ENCODE measurements at places on chromosomes 5 and 9.
A peak's percentile ranks its signal among the peaks of the same experiment; 100 is the strongest.

DNA sequence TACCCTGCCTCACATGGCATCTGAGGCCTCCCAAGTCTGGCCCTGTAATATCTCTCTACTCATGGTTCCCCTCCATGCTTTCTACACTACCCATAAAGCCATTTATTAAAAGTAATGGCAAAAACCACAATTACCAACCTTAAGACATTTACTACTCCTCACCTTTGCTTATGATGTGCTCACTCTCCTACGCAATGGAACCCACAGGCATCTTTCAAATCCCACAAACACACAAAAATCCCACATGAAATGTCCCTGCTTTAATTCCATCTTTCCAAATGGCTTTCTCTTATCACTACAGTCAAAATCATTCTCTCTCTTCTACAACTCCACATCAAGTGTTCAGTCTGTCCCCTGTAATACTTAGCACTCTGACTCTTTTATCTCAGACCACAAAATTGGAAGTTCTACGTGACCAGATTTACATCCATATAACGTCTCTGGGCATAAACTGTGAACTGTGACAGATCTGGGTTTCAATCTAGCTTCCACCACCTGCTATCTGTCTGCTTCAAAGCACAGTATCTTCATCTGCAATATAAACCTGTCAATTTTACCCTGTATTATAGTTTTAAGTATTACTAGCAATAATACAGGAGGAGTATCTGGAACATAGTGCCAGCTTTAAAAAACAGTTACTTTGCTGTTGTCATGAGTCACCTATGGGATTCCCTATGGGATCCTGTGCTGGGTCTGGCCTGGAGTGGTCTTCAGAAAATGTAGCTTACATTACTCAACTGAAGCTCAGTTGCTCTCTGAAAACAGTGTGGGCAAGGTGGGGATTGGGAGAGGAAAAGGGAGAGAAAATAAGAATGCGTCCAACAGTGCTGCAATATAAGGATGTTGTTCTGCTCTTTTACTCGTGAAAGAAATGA lies 137.1 kb upstream of the TRIM32 start:
- no peak for DNase-seq

DNA sequence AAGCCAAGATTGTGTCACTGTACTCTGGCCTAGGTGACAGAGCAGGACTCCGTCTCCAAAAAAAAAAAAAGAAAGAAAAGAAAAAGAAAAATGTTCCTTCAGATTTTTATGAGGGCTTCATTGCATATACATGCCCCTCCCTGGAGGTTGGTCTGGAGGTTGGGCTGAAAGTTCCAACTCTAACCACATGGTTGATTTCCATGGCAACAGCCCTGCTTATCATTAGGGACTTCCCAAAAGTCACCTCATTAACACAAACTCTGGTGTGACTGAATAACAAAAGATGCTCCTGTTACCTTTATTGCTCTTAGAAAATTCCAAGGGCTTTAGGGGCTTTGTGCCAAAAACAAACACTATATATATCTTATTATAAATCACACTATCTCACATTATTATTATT lies 113.8 kb downstream of the TMC1 start:
- no peak for DNase-seq

- DNase-seq, result no peak
These were observed 7.5 kb downstream of the UNC5A start for GRCh38 chr5:176817841-176818377.

- DNase-seq, result peak; percentile 25
These were observed 6.6 kb downstream of the TJP2 start for GRCh38 chr9:69180670-69181069.

DNA sequence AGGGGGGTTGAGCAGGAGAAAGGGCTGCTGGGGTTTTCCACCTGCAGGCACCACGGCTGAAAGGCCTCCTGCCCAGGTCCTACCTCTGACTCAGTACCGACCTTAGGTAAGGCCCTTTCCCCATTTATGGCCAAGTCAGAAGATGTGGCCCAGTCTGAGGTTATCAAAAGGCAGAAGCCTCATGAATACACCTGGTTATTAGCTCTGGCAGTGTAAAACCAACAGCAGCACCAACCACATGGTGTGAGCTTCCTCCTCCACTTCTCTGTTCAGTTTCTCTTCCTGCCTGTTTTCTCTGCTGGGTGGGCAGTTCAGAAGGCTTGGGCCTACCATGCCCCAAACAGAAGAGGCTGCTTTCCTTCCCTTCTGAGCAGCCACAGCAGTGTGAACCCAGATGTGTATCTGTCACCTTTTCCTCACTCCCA lies 86.9 kb downstream of the UGCG start:
- DNase-seq, result no peak

DNA sequence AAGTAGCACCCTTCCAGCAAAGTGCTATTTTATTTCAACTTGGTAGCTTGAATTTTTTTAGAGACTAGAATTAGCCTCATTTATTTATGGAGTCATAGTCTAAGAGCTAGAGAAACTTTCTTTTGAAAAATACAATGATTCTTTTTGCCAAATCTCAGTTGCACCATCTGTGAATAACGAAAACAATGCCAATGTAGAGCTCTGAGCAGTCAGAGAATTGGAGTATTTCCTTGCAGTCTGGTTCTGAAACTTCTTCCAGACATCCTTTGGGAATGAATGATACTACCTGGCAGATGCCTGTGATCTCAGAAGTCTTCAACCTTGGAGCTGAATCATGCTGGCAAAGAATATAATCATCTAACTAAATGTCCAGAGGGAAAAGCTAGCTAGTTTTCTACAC lies 511.5 kb upstream of the CYLC2 start:
- no peak for DNase-seq

Data from stimulated activated CD8-positive, alpha-beta memory T cell treated with anti-CD3 and anti-CD28 coated beads, Interleukin-15, amount 100 ng/mL, for 48 hours (primary cell).